ENCODE measurements at places on chromosomes 3 and 15. TPM values are rescaled to one million over a fixed set of nuclear protein-coding genes. Genes with fewer than 3 reads are reported as not detected.

The TNIK gene
- 33.1 TPM for total RNA-seq

The KCNMB3 gene
- total RNA-seq: under 0.01 TPM

The KIF15 gene
- 0.42 TPM for total RNA-seq

The XCR1 gene
- 0.18 TPM for total RNA-seq

Measured in adrenal gland (tissue), 19 donors.